ENCODE measurements at places on chromosomes 6 and 20.

- no peak for DNase-seq
Observed at GRCh38 chr20:62688855-62689460, 19.7 kb upstream of the NTSR1 start.

DNA sequence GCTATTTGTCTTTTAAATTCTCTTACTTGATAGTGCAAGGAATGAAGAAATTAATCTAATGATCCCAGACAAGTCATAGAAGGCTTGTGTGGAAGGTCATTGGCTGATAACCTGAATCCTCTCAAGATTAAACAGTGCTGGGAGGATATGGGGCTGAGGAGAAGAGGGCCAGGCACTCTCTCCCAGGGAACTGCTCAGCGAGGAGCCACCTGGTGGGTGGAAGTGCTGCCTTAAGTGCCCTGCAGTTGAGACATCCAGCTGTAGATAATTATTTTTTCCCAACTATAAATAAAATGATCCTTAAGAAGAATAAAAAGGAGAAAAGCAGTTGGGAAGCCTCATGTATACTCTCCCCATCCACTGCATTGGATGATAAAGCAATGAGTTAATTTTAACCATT, 47.9 kb downstream of the BTBD3 start:
- no peak for DNase-seq

DNA sequence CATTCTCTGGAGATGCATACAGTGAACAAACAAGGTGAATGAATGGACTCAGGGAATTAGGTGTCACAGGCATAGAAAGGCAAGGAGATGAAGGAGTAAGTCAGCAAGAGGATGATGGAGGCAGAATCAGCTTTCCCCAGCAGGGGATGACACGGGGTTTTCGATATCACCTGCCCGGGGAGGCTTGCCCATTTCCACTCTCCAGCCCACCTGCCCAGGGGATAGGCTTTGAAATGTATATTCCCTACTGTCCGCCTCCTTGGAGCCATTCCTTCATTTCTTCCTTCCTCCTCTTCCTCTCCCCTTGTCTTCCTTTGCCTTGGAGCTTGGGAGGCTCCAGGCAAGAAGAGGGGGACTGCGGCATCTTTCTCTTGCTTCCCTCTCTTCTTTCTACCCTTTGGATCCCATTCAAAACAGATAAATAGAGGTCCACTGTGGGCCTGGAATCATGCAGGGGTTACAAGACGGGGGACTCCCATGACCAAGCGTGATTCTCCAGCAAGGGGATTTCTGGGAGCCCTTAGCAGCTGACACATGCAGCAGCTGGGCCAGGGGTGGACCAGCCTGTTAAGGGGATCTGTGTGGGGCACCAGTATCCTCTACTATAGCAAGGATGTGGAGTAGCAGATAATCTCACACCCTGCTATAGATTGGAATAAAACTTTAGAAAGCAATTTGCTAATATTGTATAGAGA, 23.5 kb upstream of the RNF24 start:
- no peak for DNase-seq

- DNase-seq, result no peak
Observed at GRCh38 chr20:59104831-59105230, 58.8 kb upstream of the ZNF831 start.

- peak; percentile 94 for DNase-seq
Observed at GRCh38 chr6:134676307-134677281, 273.3 kb downstream of the ALDH8A1 start.

DNA sequence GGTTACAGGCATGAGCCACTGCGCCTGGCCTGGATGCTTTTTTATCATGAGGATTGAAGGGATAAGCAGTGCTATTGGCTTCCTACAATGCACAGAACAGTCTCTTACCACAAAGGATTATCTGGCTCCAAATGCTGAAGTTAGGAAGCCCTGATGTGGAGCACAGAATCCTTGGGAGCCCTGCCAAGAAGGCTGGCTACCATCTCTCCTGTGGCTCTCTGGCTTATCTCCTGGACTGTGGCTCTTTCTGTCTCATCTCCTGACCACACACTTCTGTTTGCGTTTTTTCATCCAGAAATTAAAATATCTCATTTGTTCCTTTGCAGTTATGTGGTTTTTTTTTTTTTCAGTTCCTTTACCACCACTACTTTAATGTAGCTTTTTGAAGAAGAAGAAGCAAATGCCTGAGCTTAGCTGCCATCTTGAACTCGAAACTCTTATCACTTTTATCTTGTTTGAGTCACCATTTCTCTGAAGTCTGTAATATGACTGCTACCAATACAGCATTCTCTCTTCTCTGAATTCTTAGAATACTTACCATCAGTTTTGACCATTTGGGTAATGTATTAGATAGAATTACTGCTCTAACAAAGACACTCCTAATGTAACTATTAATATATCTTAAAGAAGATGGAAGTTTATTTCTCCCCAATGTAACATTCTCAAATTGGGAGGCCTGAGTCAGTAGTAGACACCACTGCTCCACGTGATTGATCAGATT, 1044.7 kb downstream of the KIF16B start:
- DNase-seq, result peak; percentile 87

DNA sequence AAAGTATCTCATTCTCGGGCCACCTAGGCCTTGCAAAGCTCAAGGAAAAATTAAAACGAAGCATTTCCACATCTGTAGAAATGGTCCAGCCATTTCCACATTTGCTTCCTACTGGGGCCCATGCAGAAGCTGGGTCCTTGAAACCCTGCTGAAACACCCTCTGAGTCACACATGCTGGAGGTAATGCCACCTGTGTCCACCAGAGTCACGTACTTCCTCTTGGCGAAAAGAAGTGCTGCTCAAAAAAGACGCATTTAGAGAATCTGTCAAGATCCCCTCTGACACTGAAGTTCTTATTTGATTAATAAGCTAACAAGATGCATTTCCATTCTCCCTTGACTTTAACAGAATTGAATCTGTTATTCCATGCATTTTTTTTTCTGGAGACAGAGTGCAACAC, 423.2 kb downstream of the PREX1 start:
- DNase-seq, result no peak

DNA sequence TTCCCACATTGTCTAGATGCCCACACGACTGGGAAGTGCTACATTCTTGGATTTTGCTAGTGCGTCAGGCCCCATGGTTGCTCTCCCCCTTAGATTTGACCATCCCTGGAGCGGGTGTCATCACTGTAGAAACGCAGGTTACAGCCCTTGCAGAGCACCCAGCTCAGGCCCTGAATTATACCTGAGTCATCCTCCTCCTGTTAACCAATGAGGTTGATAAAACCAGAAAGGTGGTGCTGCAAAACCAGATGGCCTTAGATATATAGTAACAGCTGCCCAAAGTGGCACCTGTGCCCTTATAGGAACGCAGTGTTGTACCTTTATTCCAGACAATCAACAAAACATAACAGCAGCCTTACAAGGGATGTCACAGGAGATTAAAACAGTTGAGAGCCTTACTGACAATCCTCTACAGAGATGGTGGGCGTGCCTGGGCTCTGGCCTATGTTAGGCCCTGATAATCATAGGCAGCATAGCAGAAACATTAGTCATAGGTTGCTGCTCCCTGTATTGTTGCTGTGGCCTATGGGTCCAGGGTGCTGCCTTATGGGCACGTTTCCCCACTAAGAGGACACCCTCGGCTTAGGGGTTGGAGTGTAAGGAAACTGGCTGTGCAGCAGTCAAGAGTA, 33.6 kb upstream of the HSF2 start:
- peak; percentile 26 for DNase-seq

GRCh38 chr6:13729891-13730290, 18.3 kb upstream of the RANBP9 start:
- peak; percentile 80 for DNase-seq

- peak; percentile 73 for DNase-seq
Observed at GRCh38 chr6:143965503-143966171, 42.4 kb downstream of the PLAGL1 start.

DNA sequence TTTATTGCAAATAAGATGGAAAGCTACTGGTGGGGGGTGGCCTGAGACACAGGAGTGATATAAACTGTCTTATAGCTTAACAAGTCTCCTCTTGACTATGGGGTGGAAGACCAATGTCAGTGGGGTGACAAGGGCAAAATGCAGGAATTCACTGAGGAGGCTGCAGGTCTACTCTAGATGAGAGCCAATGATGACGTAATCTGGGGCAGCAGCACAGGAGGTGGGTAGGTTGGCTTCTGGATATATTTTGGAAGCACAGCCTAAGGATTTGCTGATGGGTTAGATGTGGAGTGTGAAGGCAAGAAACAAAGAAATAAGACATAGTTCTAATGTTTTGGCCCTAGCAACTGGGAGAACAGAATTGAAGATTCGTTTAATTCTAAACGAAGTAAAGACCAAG, 253.2 kb downstream of the PTPRT start:
- DNase-seq, result no peak

- DNase-seq, result peak; percentile 42
Observed at GRCh38 chr6:53282741-53283140, 66.0 kb downstream of the ELOVL5 start.

DNA sequence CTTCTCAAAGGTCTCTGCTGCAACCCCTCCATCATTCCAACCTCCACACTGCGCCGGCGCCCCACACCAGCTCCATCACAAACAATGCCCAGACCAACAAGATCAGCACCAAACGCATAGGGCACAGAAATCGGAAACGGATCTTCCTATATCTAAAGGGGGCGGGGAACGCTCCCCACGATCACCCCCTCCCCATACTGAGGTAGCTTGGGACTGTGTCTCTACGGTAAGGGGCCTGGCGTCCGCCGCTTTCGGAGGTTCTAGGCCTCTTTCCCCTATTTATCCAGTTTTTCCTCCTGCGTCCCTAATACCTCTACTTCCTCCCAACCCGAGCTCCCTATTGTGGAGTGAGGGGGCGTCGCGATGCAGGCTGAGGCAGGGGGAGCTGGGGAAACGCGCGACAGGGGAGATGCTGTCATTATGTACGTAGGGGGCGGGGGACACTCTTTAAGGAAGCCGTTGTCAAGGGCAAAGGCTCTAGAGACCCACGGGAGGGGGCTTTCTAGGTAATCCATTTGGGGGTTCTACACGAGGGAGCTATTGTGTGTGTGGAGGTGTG, 909 bp downstream of the DNAAF9 start:
- DNase-seq, result no peak

DNA sequence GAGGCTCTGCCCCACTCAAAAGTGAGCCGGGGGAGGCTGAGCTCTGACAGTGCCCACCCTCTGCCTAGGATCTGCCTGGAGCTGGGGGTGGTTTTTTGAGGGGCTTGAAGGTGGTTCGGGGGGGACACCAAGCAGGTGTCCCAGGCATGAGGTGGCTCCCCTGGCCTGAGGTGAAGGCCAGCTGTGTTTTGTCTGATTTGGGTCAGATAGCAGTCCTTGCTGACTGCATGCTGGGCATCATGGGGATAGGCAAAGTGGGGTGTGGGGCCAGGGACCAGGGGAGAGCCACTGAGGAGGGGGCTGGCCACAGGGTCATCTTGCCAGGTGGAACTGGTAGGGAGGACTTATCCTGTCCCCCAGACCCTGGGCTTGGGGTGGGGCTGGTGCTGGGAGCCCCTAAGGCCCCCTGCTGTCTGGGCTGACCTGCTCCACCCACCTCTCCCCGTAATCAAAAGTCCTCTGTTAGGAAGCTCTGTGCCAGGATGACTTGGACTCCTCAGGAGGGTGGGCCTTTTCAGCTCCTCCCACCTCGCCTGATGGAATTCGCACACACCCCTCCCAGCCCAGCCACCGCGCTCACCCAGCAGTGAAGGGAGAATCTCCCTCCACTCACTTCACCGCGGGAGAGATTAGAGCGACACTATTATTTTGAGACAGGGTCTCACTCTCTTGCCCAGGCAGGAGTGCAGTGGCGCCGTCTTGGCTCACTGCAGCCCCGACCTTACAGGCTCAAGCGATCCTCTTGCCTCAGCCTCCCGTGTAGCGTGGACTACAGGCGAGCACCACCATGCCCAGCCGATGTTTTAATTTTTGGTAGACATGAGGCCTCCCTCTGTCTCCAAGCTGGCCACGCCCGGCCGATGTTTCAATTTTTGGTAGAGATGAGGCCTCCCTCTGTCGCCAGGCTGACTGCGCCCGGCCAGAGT, 1.5 kb upstream of the COL9A3 start:
- DNase-seq, result peak; percentile 64

GRCh38 chr20:48586730-48587129, 241.1 kb downstream of the PREX1 start:
- no peak for DNase-seq

GRCh38 chr6:32096087-32096393, 13.1 kb downstream of the TNXB start:
- no peak for DNase-seq

DNA sequence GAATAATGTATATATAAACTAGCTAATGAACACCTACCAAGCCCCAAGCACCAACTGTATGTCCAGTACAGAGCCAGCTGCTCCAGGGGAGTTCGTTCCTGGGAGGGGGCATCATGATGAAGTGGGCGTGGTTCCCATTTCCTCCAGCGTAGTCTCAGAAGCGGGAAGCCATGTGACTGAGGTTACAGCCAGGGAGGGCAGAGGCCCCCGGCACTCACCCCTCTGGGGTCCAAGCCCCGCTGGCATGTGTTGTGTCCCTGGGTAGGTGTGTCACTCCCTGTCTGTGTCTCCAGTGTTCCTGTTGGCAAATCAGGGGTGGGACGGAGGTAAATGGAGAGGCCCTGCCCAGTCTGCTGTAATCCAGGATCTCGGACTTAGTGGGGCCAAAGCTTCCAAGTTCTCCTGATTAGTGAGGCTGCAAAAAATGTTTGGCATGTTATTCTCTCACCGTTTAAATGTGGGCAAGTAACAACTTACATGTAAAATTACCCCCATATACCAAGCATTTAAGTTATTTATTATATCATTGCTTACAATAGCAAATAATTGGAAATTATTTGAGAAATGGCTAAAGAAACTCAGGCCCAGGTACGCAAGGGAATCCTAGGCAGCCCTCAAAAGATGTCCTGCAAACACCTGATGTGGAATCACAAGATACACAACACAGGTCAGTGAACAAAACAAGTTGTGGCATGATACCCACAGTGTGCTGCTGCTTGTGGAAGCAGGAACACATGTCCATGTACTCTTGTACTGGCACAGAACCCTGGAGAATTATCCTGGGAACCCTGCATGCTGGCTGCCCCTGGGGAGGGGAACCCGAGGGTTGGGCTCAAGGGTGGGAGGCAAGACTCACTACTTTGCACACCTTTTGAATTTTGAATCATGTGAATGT, 22.2 kb downstream of the FAM110A start:
- no peak for DNase-seq

DNA sequence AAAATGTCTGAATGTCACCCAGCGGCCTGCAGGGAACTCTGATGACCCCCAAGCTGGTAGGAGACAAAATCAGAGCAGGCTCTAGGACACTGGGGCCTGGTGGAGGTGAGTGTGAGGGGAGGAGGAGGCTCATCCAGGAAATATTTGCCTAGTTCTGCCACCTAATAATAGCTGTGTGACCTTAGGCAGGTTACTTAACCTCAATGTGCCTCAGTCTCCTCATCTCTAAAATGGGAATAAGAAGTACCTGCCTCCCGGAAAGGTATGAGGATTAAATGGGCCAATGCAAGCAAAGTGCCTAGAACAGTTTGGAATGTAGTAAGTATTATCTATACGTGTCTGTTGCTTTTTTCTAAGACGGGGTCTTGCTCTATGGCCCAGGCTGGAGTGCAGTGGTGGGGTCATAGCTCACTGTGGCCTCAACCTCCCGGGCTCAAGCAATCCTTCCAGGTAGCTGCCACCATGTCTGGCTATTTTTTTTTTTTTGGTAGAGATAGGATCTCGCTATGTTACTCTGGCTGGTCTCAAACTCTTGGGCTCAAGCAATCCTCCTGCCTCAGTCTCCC, 60.4 kb downstream of the RAB44 start:
- DNase-seq, result no peak

All from amniotic epithelial cell (primary cell).